Stimulated activated CD8-positive, alpha-beta memory T cell treated with anti-CD3 and anti-CD28 coated beads, Interleukin-2, amount 100 ng/mL, for 1 hour (primary cell): ENCODE measurements at places on chromosomes 3 and 15.

DNA sequence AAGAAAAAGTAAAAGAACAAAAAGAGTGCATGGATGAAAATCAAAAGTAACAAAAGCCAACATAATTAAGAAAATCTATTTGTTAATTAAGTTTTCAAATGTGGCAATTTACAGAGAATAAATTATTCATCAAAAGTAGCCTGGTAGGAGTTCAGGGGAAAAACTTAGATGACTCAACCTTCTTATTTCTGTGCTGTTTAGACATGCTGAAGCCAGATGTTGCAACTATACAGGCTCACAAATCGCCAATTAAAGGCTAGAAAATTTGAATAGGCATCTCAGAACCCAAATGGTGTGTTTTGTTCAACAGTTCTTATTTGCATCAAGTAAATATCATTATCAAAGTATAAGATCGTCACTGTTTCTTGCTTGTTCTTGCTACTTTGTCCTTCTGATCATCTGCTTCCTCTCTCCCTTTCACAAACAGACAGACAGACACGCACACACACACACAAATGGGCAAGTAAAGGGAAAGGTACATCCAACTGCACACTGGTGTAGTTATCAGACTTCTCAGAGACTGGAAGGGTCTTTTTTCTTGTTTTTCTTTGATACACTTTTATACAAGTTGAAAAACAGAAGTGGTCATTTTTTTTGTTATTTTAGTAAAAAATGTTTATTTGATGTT, 572.2 kb downstream of the MECOM start:
- no peak for DNase-seq

- no peak for DNase-seq
These were observed 13.3 kb upstream of the CSPG4 start for GRCh38 chr15:75725719-75726607.

GRCh38 chr3:83890039-83890762, 1068.6 kb upstream of the CADM2 start:
- no peak for DNase-seq

- DNase-seq, result no peak
These were observed 23.7 kb downstream of the OXNAD1 start for GRCh38 chr3:16288664-16289063.

GRCh38 chr3:139117136-139117675, 72.5 kb upstream of the PRR23C start:
- DNase-seq, result no peak

DNA sequence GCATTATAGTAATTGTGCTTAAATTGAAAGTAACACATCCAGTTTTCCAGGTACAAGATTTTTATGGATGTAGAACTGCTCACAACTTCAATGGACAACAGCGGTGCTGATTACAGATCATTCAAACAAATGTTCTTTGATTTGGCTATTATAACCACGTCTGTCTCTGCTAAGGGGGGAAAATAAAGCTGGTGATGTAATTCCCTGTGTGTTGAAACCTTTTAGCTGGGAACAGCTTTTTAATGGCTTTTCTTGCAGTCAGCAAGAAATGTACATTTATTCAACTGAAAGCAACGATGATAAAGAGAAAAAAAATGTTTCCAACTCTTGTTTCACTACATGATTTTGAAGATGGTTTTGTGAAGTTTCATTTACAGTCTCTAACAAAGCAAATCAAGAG, 431.9 kb upstream of the AGTR1 start:
- no peak for DNase-seq

GRCh38 chr15:68020685-68021084, 33.4 kb upstream of the PIAS1 start:
- no peak for DNase-seq

GRCh38 chr15:91879158-91879557, 25.6 kb downstream of the SLCO3A1 start:
- DNase-seq, result no peak
